ENCODE measurements at places on chromosomes 2 and 18.

DNA sequence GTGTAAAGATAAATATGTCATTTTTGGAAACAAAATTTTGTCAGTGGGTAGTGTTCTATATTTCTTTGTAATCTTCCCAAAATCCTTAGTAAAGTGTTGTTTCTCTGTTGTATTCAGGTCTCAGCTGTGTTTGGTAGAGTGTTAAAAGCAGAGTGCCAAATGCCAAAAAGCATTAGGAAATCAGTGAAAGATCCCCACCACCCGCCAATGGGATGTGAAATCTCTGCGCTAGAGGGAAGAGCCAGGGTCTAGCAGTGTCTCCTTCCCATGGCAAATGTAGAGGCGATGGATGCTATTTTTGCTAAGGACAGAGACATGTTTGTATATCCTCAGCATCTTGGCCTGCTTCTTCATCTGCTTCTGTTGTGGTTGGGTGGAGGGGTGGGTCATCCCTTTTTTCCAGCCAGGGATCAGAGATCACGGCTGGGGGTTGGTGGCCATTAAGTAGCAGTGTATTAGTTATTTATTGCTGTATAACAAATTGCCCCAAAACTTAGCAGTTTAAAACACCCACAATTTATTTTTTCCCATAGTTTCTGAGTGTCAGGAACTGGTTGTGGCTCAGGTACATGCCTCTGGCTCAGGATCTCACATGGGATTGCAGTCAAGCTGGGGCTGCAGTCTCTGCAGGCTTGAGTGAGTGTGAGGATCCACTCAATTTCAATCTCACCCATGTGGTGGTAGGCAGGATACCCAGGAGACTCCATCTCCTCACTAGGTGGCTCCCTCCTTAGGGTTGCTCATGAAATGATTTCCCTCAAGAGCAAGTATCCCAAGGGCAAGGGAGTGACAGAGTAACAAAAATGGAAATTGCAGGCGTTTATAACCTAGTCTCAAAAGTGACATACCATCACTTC, 211.9 kb downstream of the MYCN start:
- DNase-seq: no peak

DNA sequence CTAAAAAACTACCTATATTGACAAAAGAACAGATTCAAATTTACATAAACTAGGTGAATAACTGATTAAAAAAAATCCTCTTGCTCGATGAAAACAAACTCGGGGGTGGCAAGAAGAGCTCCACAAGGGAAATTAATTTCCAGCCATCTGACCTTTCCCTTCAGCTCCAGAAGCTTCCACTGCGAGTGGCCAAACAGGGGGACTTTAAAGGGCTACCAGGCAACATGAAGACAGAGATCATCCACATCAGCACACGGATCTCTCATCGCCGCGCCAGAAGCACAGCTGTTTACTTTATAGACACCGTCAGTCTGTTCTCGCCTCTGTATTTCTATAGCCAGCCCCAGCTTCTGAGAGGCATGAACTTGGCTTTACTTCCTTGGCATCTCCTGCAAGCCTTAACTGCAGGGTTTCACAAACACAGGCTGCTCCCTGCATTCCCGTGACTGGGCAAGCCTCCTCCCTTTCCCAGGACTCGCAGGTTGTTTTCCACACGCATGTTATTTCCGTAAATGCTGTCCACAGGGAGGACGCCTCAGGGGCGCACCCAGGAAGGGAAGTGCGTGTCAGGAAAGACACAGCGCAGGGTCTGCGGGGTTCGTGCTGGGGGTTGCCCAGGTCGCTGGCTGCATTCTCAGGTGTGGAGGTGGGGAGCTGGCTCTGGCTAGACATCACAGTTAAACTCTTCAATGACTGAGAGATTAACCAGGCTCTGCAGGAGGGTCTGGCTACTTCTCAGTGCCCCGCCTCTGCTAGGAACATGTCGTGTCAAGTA, 85.0 kb downstream of the USP40 start:
- no peak for DNase-seq

DNA sequence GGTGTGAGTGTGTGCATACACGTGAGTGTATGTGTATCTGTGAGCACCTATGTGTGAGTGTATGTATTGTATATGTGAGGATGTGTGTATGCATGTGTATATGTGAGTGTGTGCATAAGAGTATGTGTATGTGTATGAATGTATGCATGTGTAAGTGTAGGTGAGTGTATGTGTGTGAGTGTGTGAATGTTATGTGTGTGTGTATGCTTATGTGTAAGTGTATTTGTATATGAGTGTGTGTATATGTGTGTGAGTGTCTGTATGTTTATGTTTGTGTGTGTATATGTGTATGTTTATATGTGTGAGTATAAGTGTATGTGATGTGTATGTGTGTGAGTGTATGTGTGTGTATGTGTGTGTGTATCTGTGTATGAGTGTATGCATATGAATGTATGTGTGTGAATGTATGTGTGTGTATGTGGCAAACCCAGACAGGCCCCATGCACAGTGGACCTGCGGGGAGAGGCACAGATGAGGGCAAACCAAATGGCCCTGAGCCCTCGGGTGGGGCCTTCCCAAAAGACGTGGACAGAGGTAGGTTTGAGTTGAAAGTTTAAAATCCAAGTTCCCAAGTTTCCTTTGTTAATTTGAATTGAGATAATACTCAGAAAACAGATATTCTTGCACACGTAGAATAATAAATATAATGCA, 51.5 kb downstream of the EDAR start:
- DNase-seq: no peak

DNA sequence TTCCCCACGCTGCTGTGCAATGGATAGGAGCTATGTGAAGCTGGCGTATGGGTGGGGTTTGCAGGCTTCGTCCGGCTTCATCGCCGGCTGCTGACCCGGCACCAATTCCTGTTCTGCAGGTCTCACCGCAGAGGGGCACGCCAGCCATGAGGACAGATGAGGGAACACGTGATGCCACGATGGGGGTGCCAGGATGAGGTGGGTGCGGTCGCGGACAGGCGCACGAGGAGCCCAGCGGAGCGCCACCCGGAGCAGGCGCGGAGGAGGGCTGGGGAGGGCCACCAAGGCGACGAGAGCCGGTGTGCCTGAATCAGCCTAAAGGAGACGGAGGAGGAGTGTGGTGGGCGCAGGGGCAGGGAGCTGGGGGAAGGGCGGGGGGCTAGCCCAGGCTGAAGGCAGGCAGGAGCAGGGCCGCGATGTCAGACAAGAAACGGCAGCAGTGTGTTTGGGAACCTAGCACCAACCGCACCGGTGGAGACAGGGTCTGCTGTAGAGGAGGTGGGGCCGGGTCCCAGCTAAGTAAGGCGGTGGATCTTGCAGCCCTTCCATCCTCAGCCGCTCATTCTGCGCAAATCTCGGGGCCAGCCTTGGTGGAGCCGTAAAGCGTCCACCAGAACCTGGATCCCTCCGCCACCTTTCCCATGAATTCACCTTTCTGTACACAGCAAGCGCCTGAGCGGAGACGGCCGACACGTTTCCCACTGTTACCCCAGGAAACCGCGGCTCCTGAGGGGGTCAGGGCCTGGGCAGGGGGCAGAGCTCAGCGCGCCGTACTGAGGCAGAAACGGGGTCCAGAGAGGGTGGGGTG, 17.0 kb upstream of the CD8A start:
- no peak for DNase-seq

GRCh38 chr2:229267080-229267479, 4.0 kb downstream of the PID1 start:
- no peak for DNase-seq

Data from stimulated activated CD4-positive, alpha-beta T cell treated with anti-CD3 and anti-CD28 coated beads, TNF-alpha, amount 100 ng/mL, for 24 hours (primary cell).